Activated T-cell treated with anti-CD3 and anti-CD28 coated beads for 24 hours (primary cell): ENCODE measurements at places on chromosomes 16 and 17.

DNA sequence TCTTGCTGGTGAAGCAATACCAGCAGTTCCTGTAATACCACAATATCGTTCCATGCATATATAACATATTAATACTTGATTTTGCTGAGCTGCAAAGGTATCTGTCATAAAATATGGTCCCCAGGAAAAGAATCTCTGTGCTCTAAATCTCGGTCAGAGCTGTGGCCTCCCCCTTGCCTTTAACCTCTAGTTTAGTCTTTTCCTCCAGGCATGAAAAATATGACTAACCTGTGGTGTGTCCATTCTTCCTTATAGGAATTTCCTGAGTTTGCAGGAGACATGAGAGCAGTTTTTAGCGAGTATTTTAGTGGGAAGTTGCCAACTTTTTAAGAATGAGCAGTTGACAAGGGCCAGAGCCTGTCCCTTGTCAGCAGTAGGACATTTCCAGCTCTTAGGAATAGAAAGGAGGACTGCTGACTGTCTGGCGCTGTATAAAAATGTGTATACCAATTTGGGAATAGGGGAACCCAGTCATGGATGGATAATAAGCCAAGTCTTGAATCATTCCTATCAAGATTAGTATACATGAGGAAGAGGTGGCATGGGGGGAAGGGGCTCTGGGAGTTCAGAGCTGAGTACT lies 8.7 kb downstream of the ATXN1L start:
- no peak for DNase-seq

DNA sequence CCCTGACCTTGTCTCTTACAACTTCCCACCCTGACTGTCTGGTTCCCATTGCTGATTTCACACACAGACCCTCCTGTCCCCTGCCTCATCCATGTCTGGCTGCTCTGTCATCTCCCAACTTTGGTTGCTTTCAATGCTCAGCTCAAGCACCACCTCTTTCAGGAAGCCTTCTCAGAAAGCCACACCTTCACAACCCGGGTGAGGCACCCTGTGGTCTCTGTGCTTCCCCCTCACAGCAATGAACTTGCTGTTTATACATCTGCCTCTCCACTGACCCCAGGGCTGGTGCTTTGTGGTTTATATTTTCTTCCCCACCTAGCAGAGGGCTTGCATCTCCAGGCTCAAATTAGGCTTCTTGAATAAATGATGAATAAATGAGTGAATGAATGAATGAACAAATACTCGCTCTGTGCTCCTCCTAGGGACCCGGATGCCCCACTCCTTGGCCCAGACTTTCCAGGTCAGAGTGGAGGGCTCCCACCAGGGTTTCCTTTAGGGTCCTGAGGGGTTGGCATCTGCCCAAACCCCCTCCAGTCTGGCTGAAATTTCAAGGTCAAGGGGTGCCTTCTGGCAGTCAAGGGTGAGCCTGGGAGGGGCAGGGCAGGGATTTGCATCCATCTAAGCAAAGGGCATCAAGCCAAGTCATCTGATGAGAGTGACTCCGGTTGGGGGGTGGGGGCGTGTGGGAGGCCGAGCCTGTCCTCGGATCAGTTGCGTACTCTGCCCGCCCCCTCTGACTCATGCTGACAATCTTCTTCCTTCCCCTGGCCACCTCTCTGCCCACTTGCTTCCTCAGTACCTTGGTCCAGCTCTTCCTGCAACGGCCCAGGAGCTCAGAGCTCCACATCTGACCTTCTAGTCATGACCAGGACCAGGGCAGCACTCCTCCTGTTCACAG lies at the start of gene ITGAX:
ITGAX (plus strand) TSS at position 783 of the 898 bp plus-strand sequence; CDS start at position 862, 79 bp downstream.
- DNase-seq: peak; percentile 48

DNA sequence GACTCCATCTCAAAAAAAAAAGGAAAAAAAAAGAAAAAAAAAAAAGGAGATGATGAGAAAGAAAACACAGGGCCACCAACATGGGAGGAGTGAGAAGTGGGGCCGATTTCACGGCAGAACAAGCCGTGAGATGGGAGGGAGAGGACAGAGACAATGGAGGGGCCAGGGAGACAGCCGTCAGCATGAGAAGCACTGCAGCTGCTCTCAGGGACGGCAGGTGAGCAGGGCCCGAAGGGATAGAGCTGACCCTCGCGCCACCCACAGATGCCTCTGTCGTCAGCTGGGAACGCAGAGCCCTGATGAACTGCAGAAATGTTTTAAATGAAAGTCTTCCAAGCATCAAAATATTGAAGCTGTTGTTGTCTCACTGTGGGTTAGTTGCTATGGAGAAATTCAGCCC lies 20.3 kb downstream of the PITPNM3 start:
- no peak for DNase-seq

DNA sequence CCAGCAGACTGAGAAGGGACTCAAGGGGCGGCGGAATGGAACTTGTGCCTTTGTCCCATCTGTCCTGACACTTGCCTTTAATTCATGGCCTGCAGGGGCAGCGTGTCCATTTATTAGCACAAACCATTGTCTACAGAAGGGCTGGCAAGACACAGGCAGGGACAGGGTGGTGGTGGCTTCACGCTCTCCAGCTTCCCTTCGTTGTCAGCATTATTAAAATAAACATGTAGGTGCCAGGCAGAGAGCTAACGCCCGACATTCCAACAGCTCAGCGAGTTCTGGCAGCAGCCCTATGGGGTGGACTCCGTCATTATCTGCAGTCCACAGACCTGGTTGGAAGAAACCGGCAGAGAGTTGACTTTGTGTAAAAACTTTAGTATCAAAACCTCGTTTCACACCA lies 16.3 kb downstream of the DNAI2 start:
- DNase-seq: no peak

DNA sequence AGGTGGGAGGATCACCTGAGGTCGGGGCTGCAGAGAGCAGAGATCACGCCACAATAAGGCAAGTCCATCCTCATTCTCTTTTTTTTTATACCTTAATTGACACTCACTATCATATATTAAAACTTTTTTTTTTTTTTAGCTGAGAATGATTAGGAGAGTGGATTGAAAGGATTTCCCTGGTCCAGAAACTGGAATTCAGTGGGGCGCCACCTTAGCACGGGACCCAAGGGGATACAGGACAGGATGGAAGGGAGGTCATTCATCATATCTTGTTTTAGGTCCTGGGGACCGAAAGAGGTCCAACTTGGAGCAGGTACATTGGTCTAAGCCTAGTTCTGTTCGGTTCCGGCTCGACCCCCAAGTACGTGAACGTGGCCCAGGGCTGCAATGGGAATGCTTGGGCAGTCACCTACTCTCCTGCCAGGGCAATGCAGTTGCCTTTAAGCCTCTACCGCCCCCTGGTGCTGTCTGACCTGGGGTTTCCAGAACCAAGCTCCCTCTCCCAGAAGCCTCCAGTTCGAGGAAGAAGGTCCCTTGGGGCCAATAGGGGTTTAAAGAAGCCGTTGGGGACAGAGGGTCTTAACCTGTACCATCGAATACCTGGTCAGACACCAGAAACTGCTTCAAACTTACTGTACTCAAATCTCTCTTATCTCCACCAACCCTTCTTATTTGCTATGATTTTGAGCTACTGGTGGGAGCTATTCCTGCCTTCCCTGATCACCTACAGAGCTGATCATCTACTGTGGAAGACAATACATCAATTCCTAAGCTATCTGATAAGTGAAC lies 19.9 kb upstream of the GPATCH8 start:
- DNase-seq: peak; percentile 32

- no peak for DNase-seq
Observed at GRCh38 chr16:19138601-19139000, 24.8 kb downstream of the ITPRIPL2 start.

GRCh38 chr17:79463421-79464317 lies 147.2 kb downstream of the RBFOX3 start:
- no peak for DNase-seq

DNA sequence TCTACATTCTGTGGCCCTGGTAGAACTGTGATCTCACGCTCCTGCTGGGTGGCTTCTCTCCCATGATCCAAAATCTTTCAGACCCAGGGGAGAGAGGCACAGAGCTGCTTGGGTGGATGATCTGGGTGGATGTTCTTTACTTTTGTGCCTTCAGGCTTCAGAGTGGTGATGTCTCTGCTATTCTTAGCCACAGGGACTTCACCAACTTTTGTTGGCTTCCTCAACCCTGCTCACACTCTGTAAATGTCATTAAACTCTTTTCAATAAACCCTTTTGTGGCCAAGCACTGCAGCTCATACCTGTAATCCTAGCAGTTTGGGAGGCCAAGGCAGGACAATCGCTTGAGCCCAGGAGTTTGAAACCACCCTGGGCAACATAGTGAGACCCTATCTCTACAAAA lies 7.6 kb downstream of the CLEC10A start:
- no peak for DNase-seq

- DNase-seq: no peak
Observed at GRCh38 chr17:40699853-40700252, 3.7 kb downstream of the KRT24 start.
